Fibroblast of upper back skin (primary cell): ENCODE measurements at places on chromosomes 7 and 10.

DNA sequence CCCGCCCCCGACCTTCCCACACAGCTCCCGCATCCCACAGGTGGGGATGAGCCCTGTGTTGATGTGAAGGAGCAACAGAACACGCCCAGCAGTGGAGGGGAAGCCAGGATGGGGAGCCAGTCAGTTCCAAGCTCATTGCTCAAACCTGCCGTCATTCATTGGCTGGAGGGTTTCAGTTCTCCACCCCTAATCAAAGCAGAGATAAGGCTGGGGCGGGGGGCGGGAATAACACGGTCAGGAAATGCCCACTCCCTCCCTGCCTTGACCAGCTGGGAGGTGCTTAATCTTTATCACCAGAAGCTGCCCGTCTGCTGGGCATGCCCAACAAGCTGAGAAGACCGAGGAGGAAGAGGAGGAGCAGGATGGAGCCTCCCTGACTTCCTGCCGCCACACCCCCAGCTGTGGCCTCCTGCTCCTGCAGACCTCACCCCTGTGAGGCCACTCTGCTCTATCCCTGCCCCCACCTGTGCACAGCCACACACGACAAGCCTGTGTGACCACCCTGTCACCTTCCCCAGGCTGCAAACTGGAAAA, 265.1 kb downstream of the ZEB1 start:
- no peak for DNase-seq

DNA sequence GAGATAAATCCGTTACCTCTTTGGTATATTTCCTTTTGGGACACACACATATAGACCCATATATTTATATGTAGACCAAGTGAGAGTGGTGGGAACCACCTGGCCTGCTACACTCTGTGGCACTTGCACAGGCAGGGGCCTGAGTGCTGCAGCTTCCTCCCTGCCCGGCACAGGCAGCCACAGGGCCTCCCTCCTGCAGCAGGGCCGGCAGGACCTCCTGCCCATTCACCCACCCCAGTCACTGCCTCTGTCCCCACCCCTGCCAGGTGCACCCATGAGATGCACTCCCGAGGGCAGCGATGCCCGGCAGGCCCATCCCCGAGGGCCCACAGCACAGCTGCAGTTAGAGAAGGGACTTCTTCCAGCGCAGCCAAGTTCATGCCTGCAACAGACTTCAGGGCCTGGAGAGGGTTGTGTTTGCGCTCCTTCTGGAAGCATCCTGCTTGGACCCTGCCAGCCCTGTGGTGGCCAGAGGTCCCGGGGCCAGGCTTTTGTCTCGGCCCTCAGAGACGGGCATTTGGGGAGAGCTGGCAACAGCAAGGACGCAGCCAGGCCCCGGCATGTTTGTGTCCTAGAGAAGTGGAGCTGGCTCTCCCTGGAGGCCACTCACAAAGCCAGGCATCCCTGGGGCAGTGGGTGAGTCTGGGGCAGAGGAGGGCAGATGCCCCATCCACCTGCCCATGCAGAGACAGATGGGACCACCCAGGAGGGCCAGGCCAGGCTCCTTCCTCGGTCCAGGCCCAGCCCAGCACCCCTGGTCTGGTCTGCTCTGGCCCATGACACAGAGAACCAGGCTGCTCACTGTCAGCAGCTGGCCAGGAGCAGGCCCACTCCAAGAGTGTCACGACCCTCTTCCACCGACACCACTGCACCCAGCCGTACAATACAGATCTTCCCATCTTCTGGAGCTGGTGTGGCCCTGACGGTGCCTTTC, 41.4 kb downstream of the PWWP2B start:
- no peak for DNase-seq

DNA sequence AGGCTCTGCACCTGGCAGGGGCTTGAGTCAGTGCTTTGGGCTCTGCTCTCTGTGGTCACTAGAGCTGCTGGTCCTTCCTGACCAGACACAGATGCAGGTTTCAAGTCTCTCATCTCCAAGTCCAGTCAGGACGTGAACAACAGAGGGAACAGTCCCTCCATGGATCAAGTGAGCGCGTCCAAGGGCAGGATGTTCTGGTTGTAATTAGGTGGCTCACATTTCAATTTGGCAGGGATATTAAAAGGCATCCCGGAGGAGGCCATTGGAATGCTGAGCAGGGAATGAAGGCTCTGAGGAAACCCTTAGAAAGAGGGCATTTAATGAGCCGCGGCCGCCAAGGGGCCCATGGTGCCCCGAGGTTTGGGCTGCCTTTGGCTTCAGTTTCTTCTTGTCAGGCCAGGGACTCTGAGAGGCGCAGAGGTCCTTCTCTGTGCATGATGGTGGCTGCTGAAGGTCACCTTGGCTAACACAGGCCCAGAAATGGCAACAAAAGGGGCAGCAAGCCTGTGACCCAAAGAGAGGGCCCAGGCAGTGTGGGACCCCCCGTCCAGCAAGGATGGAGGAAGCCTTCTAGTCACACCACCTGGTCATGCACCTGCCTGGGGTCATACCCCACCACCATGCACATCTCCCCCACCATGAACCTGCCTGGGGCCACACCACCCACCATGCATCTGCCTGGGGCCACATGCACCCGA, 30.7 kb upstream of the INPP5A start:
- DNase-seq: peak; percentile 83

DNA sequence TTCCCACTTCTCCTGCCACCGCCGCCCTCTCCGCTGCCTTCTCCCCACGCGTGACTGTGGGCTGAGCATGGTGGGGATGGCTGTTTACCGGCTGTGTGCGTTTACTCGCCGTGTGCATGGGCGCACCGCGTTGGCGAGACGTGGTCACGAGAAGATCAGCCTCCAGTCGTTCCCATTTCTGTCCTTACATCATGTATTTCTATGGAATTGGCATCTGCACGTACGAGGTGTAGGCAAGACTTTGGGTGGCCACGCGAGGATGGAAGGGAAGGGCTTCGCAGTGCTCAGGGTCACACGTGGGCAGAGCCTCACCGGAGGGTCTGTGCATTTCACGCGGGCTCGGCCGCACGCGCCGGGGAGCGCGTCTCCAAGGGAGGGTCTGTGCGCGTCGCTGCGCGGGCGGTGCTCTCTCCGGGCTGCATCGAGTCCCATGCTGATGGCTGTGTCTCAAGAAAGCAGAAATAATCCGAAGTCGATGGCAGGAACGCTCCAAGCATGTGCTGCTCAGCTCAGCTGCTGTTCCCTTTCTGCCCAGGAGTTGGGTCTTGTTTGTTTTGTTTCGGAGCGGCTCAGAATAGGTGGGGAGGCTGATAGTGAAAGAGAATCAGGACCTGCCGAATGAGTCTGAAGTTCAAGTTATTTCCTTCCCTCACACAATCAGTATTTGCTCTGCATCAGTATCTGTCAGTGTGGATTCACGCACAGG, 973 bp downstream of the CAMK1D start:
- DNase-seq: peak; percentile 14

DNA sequence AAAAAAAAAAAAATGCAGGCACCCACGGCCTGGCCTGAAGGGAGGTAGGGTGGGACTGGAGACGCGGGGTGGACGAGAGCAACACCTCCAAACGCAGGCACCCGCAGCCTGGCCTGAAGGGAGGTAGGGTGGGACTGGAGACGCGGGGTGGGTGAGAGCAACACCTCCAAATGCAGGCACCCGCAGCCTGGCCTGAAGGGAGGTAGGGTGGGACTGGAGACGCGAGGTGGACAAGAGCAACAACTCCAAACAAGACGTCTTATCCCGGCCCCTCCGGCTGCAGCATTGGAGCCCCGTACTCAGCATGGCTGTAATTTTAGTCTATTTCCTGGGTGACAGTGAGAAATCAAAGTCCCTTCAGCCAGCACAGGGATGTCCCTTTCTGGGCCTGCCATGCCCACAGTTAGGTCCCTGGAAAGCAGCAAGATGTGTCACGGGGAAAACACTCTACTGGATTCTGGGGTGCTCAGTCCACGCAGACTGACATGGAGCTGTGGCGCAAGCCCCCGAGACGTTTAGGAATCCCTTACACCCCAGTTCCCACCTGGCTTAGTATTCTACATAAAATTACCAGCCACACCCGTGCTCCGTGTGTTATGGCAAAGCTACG, 119.9 kb downstream of the WDR37 start:
- DNase-seq: no peak

GRCh38 chr10:35019041-35020024, 70.8 kb downstream of the CUL2 start:
- DNase-seq: no peak

DNA sequence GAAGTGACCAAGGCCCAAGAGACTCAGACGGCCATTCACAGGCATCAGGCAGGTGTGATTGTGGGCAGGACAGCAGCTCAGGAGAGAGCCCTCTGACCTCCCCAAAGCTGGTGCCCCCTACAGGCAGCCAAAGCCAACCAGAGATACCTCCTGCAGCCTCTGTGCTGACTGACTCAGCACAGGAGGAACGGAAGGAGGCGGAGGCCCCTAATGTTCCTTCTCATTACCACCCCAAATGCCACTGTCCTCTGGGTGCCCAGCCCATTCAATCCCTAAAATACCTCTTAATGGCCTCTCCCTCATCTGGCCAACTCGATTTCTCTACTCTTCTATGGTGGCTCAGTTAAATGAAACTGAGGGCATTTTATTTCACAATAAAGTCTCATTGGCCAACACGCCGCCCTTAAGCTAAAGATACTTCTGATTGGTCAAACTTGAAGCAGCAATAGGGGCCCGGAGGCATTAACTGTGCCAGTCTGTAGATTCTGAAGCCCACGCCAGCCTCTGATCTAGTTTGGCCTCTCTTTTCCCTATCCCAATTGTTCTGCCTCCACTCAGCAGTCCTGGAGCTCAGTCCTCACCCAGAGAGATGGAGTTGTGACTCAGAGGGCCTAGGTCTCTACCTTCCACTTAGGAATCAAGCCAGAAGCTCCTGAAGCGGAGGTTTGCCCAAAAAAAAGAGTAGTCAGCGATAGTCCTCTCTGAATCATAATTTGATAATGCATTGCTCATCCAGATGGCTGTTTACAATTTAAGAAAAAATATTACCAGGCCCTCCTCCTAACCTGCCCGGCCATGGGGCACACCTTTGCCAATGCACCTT, 1.2 kb downstream of the CYREN start:
- peak; percentile 39 for DNase-seq

DNA sequence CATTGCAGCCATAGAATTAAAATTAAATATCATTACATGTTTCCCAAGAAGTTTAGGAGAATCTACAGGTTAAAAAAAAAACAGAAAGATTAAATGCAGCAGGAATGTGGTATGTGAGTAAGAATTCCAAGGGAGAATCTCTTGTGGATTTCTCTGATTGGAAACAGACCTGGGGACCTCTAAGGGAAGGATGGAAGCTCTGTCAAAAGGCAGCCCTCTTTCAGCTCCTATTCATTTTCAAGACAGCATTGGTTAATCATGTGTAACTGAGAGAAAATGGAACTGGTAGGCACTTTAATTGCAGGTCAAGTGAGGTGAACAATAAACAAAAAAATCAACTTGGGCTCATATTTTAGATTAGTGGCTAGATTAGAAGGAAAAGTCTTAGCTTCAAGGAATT, 81.4 kb upstream of the MTPN start:
- peak; percentile 66 for DNase-seq

- DNase-seq: no peak
These were observed 14.3 kb downstream of the SFRP5 start for GRCh38 chr10:97757471-97757870.

DNA sequence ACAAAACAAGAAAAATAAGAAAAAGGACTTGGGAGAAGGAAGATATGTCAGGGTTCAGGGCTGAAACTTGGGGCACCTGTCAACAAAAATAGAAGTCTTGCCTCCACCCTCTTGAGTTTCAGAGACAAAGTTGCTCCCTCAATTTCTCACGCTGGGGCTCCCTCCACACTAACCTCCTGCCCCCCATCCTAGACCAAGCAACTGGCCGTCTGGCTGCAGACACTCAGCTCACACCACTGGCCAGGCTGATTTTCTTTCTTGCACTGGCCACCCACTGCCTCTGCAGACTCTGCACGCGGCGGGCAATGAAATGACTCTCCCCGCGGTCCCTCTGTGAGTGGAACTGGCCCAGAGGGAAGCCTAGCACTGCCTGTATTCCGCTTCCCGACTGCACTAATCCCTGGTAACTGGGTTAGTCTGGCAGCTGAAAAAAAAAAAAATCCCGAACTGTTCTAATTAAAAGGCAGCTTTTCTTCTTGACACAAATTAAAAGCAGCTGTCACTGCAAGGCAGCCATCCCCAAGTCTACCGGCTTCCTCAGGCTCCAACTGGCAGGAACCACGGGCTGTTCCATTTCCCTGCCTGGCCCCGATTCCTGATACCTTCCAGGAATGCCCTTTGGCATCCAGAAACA, 83.5 kb downstream of the SPDYE5 start:
- DNase-seq: peak; percentile 82

DNA sequence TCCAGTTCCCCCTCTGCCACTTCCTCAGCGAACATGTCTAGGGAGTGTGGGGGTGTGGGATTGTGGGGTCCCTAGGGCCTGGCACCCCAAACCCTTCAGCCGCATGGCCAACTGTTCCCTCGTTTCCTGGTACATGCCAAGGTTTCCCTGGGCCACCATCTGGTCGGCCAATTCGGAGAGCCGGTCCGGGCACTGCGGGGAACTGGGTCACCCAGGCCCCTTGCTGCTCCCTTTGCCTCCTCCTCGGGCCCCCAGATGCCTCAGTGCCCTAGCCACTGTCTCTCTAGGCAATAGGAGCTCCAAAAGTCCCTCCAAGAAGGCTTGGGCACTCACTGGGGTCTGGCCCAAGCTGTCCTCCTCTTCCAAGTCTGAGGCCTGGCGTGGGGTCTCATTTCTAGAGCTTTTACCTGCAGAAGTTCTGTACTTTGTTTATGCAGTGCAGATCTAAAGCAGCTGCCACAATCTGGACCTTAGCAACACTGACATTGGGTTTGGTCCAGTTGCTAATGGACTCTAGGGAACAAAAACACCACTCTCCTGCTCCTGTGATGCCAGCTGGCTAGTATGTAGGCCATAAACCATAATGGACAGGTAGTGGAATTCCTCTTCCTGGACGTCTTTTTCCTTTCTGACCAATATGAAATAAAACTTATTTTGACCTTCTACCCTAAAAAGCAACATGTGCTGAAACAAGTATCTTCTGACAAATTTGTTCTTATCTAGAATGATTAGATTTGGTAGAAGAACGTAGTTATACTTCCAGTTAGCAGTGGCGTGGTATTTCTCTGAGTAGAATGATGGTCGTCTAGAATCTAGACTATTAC, 172.9 kb downstream of the LRRC4 start:
- no peak for DNase-seq
